Activated CD8-positive, alpha-beta memory T cell treated with anti-CD3 and anti-CD28 coated beads for 48 hours (primary cell): ENCODE measurements at places on chromosomes 5 and 9.

DNA sequence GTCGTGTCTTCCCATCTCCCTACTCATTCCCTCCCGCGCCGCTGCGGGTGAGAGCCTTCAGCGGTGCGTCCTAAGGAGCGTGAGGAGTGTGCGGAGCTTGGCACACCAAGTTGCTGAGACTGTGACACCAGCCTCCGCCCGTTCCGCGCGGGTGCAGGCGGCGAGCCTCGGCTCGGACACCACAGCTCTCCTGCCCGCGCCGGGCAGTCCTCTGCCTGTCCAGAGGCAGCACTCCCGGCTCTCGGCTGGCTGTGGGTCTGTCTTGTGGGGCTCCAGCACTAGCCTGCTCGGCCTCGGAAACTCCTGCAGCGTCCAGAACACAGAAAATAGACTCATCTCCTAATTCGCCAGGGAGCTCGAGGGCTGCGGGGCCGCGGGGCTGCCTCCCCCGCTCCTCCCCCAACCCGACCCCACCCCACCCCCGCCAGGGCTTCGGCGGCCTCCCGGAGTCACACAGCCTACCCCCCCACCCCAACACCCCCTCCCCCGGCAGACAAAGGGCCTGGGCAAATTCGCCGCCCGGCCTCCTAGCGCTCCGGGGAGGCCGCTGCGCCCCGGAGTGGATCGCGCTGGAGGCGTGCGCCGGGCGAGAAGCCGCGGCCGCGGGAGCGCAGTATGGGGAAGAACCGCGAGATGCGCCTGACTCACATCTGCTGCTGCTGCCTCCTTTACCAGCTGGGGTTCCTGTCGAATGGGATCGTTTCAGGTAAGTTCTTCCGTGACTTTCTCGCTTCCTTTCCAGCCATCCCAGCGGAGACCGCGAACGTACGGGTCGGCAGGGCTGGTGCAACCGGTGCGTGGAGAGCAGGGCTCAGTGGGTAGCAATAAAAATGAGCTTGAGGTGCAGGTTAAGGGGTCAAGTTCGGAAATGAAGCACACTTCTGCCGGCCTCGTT is at the start of gene ADAMTS19:
ADAMTS19 (plus strand) TSS at position 522 of the 895 bp plus-strand sequence; CDS start at position 616, 94 bp downstream.
- no peak for DNase-seq

DNA sequence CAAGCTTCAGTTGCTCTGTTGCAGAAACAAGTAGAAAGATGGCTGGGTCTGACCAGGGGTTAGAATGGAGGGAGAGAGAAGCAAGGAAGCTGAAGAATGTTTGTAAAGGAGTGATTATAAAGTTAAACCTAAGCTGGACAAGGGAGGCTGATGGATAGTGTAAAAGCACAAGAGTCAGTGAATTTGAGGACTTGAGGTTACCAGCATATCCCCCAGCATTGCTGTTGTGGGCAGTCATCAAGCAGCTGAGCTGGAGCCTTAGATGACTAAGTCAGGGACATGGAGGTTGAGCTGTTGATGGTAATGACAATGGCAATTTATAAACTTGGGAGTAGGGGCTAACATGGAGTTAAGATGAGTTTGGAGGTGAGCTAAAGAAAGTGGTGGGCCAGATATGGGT is 131.5 kb downstream of the ERCC6L2 start:
- DNase-seq: no peak

- DNase-seq: no peak
Observed at GRCh38 chr5:81698813-81699212, 52.1 kb downstream of the SSBP2 start.

DNA sequence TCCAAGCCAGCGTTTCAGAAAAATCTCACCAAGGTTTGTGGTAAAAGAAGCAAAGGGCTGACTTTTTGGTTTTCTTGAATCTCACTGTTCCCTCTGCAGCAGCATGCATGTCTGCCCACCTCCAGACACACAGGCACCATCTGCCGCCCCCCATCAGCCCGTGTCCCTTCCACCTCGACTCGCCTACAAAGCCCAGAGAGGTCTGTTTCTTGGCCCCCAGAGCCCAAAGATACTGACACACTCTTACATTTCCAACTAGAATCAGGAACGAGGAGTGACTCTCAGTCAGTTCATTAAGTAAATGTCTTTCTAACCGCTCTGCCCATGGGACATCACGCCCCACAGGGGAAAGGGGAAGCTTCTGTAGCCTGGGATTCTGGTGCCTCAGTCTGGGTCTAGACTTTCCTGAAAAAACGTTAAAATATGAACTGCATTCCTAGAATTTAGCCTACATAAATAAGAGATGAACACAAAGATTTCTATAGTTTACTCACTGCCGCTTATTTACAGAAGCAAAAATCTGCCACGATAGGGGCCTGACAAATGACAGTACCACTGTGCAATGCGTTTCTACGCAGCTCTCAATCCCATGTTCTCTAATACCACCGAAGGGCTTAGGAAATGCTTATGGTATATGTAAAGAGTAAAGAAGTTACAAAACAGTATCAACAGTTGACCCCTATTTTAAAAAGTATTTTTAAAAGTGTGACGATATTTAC is 4.1 kb downstream of the IL4 start:
- no peak for DNase-seq

DNA sequence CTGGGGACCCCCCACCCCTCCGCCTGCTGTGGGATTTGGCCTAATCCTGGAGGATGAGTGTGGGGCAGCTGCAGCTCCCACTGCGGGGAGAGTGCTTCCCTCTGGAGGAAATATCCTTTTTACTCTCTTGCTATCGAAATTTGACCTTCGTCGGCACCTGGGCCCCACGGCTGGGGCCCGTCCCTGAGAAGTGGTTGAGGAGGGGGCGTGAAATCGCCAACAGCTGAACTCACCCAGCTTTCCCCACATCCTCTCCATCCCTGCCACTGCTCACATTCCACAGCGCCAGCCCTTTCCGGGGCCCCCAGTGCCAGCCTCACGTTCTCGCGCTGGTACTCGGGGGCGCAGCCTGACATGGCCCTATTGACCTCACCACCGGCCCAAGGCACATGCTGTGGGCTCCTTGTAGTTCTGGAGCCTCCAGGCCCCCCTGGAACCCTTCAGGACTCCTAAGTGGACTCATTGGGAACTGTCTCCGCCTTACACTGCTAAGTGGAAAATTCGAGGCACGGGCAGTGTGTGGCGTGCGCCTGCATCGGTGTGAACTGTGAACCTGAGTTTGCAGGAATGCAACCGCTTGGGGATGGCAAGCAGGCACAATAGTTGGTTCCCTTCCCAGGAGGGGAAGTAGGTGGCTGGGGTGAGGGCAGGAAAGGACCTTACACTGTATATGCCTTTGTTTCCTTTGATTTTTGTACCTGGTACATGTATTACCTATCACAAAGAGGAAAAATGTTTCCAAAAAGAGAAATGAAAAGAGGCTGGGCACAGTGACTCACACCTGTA is 19.2 kb downstream of the FGFR4 start:
- DNase-seq: no peak

DNA sequence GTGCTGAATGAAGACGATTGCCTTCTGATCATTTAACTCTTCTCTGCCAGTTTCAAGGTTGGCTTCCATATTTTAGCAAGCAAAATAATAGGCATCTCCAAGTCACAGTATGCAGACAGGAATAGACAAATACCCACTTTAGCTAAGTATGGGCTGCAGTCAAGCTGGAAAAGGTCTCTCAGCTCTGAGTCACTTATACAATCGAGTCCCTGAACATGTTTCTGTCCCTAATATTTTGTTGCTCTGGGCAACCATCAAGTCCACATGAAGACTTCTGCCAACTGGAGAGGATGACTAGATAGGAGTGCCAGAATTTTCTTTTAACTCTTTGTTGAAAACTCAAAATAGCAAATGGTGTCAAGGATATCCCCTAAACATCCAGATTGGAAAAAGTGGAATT is 575.3 kb downstream of the RAB3C start:
- DNase-seq: no peak
